RCC 7860 (cell line): ENCODE measurements at places on chromosomes 6 and 20.

DNA sequence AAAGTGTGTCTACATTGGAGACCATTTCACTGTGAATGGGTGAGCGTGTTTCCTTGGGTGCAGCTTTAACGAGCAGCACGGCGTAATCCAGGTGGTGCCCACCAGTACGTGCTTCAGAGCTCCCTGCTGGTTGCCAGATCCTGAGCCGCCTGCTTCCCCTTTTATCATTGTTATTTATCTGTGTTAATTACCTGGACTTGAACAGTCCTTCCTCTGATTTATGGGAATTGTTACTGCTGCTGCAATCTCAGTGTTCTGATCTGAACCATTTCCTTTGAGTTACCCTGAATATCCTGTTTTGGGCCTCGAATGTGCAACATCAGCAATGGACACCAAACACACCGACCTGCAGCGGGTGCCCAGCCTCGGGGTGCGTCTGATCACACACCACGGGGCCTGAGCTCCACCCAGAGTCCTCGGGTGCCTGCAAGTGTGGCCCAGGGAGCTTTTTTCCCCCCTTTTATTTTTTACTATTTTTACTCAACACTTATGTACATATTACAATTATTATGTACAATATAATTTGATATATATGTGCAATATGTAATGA is 81.3 kb downstream of the RPP40 start:
- DNase-seq, result no peak

GRCh38 chr6:132131758-132132157 is 180.6 kb upstream of the CCN2 start:
- DNase-seq, result peak; percentile 97

GRCh38 chr6:2209226-2209809 is 36.1 kb downstream of the GMDS start:
- no peak for DNase-seq

- no peak for DNase-seq
These were observed 68.7 kb downstream of the ATRN start for GRCh38 chr20:3539311-3540107.
